ENCODE measurements at places on chromosomes 7 and 10. TPM values are rescaled to one million over a fixed set of nuclear protein-coding genes. Genes with fewer than 3 reads are reported as not detected.

Gene CYP51A1
- total RNA-seq, result 264 TPM

Gene SRRT
- 60.1 TPM for total RNA-seq

Gene PDZD7
- total RNA-seq, result 2.6 TPM

Gene PDE6C
- total RNA-seq, result not detected

Gene PVRIG
- not detected for total RNA-seq

Gene FOXL3
- not detected for total RNA-seq

Gene C10orf143
- under 0.01 TPM for total RNA-seq

Gene SPDYE2
- total RNA-seq, result not detected

Gene LRMDA
- total RNA-seq, result not detected

Gene MMP21
- not detected for total RNA-seq

Gene RSPH10B2
- total RNA-seq, result not detected

Gene SAP25
- total RNA-seq, result not detected

Gene CHST12
- total RNA-seq, result 10.5 TPM

Gene GPER1
- total RNA-seq, result 3.2 TPM

Gene MTG1
- 30.0 TPM for total RNA-seq

Gene MBL2
- not detected for total RNA-seq

Gene ANKRD61
- total RNA-seq, result not detected

Gene BMPER
- total RNA-seq, result 0.35 TPM

Gene ANXA8L1
- 2.7 TPM for total RNA-seq

Gene TFEC
- total RNA-seq, result not detected

Gene EVX1
- not detected for total RNA-seq

Gene ERLIN1
- 28.3 TPM for total RNA-seq

Gene LRGUK
- not detected for total RNA-seq

Gene MCM10
- 3.2 TPM for total RNA-seq

Gene SDK1
- total RNA-seq, result 2.0 TPM

Gene UTF1
- total RNA-seq, result not detected

Gene FEZF1
- total RNA-seq, result not detected

Gene LRRTM3
- not detected for total RNA-seq

Gene C1QL3
- total RNA-seq, result not detected

Gene NPY
- not detected for total RNA-seq

Gene H2AZ2
- 151 TPM for total RNA-seq

Gene CCDC172
- not detected for total RNA-seq

Gene ZNF107
- total RNA-seq, result 0.86 TPM

Gene VIPR2
- not detected for total RNA-seq

Gene CLRN3
- total RNA-seq, result not detected

Gene MEOX2
- not detected for total RNA-seq

Gene LHFPL3
- total RNA-seq, result not detected

Gene ZNF467
- 3.0 TPM for total RNA-seq

Gene NKX2-3
- not detected for total RNA-seq

Gene OR2A7
- total RNA-seq, result 0.89 TPM

Gene CAMK2B
- not detected for total RNA-seq

Gene HSPB1
- 596 TPM for total RNA-seq

Gene MMS19
- total RNA-seq, result 116 TPM

Gene ACTR3C
- total RNA-seq, result 4.6 TPM

Gene TRIM50
- total RNA-seq, result not detected

Gene AGAP5
- 1.6 TPM for total RNA-seq

Gene CHN2
- 2.6 TPM for total RNA-seq

Gene PCDH15
- total RNA-seq, result not detected

Gene UBE2D1
- 14.0 TPM for total RNA-seq

Gene KLF14
- not detected for total RNA-seq

Gene MSMB
- not detected for total RNA-seq

Gene LMTK2
- total RNA-seq, result 3.5 TPM

Gene LAMB1
- 154 TPM for total RNA-seq

Gene GSDME
- 79.9 TPM for total RNA-seq

Gene VWA2
- total RNA-seq, result not detected

Gene GTF2IRD1
- 25.7 TPM for total RNA-seq

Gene OR13A1
- not detected for total RNA-seq

Gene SMARCD3
- 51.0 TPM for total RNA-seq

Gene ZCWPW1
- total RNA-seq, result 4.3 TPM
